ENCODE measurements at places on chromosomes 3 and 15. TPM values are rescaled to one million over a fixed set of nuclear protein-coding genes. Genes with fewer than 3 reads are reported as not detected.

GRCh38 chr15:60616147-60616546 lies 137.2 kb upstream of the ICE2 start:
- DNase-seq = no peak

DNA sequence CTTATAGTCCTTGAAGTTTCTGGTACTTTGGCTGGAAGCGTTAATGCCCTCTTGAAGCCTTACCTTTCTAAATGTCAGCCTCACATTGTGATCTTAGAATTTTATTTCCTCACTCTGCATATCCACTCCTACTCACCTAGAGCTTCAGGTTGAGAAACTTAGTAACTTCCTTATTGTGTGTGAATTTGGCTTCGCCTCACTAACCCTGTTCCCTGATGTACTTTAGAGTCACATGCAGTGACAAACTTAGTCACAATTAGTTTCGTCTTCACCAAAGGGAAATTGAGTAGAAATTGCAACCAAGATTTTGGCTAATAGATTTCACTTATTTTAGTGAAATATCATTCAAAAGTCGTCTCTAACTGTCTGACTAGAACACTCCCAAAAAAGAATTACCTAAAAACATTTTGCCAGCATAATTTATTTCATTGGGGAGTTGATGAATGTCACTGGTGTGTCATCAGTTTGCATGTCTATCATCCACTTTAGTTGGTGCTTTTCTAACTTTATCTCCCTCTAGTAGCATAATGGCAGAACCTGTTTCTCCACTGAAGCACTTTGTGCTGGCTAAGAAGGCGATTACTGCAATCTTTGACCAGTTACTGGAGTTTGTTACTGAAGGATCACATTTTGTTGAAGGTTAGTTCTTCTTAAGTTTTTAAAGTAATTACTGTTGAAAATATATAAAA lies 960 bp downstream of the MFN1 start:
- no peak for DNase-seq

DNA sequence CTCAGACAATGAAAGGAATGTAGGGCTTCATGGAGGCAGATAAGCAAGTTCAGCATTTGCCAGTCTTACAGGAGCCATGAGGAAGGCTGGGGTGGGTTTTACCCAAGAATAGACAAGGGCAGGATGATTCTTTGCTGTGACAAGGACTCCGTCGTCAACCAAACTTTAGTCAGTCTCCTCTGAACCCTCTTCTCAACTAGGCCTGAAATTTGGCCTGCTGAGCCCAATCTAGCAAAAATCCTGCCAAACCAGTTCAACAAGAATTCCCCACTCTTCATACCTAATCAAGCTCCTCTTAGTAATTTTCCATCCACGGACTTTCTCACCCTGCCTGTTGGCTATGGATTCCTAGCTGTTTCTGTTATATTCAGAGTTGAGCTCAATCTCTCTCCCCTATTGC lies 280.5 kb downstream of the TBL1XR1 start:
- no peak for DNase-seq

- DNase-seq = no peak
Observed at GRCh38 chr15:22874256-22874655, 35.8 kb downstream of the NIPA2 start.

- DNase-seq = no peak
Observed at GRCh38 chr3:46280105-46280797, 38.0 kb downstream of the CCR3 start.

DNA sequence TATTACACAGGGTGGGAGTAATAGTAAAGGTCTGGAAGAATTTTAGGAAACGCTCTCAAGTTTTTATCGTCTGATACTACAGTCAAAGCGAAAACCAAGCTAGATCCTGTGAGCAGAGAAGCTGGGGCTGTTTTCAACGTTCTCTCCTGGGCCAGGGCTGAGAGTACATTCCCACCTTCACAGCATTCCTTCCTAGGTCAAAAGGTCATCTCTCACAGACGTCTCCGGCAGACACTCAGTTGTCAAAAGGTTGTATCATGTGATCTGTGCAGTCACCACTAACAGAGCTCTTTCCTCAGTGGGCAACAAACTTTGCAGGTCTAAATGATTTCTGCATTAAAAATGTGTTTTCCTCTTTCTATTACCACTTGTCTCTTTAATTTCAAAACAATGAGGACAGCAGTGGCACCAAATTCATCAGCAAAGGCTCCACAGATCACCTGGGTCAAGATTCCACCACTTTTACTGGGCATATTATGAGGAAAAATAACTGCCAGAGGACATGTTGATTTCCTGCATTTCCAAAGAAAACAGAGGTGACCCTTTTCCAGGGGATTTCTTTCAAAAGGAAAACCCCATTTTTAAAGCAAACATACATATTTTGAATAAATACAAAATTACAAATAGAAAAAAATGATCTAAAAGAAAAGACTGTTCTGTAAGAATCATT lies 41.9 kb downstream of the MEIS2 start:
- DNase-seq = no peak

GRCh38 chr15:69954666-69955065 lies 143.1 kb downstream of the TLE3 start:
- DNase-seq = no peak

DNA sequence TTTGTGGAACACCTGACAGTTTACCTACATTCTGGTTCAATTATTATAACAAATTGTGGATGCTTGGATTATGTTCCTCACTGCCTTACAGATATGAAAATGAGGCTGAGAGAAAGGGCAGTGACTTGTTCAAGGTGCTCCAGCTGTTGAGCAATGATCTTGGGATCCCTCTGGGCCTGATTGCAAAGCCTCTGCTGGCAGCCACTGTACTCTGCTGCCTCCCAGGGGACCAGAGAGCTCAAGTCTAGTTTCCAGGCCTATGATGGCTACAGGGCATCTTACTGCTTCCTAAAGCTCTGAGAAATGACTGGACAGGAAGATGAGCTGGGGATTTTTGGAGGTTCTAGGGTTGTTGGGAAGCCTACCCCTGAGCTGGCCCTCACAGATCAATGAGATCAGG lies 2.3 kb upstream of the SHC4 start:
- DNase-seq = no peak

- DNase-seq = no peak
Observed at GRCh38 chr3:143242691-143243090, 123.1 kb downstream of the CHST2 start.

DNA sequence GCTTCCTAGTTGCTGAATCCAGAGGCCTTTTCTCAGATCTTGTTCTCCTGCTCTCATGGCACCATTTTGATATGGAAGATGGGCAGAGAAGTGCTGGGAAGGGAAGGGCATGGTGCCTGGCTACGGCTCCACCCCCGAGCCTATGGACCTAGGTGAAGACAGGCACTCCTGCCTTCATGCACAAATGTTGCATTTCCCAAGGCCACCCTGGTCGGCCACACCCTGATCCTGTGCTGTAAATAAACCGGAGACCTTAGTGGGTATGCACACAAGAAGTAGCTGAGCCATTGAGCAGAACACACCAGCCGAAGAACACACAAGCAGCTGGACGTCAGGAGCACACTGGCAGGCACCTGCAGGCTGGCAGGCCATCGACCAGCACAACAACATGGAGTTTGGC lies 261.6 kb downstream of the SHQ1 start:
- no peak for DNase-seq

DNA sequence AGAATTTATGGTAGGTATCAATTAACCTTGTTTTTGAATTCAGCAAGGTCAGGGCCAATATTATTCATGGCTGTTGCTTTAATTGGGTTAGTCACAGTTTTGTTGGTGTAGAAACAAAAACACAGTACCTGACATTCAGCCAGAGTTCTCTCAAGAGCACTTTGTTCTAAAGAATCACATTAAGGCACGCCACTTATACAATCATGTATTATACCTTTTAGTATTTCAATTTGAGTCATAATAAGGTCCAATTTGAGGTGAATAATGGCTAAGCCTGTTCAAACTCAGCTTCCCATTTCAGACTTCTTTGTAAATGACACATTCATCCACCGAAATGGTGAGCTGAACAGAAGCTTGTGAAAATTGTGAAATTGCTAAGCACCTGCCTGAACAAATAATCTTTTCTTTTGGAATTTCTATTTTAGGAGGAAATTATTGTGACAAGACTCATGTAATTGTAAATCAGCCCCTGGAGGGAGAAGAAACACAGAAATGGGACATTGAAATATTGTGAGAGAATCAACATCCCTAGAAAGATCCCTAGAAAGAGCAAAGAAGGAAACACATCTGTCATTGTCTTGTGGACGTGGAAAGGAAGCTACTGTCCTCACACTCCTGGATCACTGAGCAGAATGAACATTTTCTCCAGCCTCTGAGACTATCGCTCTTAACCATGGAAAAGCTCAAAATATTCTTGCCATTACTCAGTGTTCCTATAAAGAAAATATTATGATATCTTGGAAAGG lies 29.3 kb downstream of the RIOX2 start:
- DNase-seq = no peak

- DNase-seq = no peak
Observed at GRCh38 chr3:173257797-173258196, 116.8 kb upstream of the SPATA16 start.

DNA sequence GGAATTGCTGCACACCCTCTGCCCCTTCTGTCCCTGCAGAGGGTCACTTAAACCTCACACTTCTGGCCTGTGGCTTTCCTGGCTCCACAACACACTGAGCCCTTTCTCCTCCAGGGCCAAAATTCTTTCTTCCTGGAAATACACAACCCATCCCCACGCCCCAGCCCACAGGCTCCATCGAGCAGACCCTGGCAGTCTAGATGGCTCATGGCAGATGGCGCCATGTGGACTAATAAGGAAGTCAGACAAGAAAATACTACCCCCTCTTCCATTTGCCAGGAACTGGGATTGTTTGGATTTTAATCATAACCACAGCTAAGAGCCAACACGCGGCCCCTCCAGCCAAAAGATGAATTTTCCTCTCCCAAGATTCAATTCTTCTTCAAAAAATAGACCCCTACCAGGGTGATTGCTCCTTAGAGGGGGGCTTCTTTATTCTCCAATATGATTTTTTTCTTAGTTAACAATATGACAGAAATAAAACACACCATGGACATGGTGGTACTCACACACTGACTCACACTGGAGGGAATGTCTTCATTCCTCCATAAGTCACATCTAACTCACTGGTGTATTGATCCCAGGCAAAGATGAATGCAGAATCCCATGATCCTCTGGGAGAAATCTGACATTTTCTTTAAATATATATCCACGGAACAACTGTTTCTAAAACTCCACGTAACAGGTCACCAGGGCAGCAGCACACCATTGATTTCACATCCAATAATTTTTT lies 111.5 kb downstream of the NTRK3 start:
- DNase-seq = no peak

The CHDH gene
- total RNA-seq = 0.61 TPM

The CEMIP gene
- total RNA-seq = 0.25 TPM

The TMEM42 gene
- total RNA-seq = 9.6 TPM

The DNAH1 gene
- total RNA-seq = 8.9 TPM

The EIF2B5 gene
- total RNA-seq = 41.6 TPM

The CHST2 gene
- total RNA-seq = 51.7 TPM

The SLC12A8 gene
- total RNA-seq = 2.4 TPM

The TNIK gene
- total RNA-seq = 1.5 TPM

The CORO2B gene
- total RNA-seq = 16.3 TPM

The COL6A5 gene
- not detected for total RNA-seq

The PPCDC gene
- total RNA-seq = 12.7 TPM

The ZIC1 gene
- total RNA-seq = not detected

The GHSR gene
- total RNA-seq = not detected

The ILDR1 gene
- not detected for total RNA-seq

The GOLGA8N gene
- total RNA-seq = not detected
